ENCODE measurements at places on chromosomes 1 and 21.

GRCh38 chr1:31569596-31570173 lies 6.6 kb upstream of the TINAGL1 start:
- no peak for DNase-seq

DNA sequence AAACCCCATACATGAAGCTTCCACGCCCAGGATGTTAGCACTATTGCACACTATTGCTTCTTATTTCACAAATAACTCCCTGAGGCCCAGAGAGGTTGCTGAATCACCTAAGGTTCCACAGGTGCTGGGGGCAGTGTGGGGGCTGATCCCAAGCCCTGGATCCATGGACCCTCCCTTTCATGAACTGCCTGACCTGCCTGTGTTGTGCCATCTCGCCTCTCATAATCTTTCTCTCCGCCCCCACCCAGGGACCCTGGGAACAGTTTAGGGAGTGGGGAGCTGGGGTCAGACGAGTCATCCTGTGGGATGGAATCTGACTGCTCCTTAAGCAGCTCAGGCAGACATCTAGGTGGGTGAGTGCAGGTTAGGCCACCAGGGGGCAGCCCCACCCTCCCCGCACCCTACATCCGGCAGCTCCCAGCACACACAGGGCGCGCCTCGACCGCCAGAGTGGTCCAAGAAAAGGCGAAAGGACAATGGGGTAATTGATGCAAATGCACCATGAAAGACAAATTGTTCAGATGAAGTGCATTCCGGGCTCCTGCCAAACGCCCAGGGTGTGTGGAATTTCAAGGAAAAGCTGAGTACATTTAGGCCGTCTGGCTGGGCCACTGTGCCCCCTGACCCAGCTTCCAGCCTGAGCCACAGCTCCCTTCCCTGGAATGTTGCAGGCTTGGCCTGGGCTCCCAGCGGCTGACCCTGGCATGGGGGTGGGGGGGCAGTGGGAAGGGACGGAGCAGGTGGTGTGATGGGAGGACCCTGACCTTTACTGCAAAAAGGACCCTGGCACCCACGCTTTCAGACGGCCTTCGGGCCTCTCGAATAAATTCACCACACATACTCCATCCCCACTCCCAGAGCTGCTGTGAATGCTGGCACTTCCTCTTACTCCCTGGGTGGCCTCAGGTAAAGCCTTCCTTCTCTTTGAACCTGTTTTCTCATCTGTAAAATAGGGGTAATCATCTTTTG lies 20.8 kb downstream of the PHLDA3 start:
- peak; percentile 73 for DNase-seq

DNA sequence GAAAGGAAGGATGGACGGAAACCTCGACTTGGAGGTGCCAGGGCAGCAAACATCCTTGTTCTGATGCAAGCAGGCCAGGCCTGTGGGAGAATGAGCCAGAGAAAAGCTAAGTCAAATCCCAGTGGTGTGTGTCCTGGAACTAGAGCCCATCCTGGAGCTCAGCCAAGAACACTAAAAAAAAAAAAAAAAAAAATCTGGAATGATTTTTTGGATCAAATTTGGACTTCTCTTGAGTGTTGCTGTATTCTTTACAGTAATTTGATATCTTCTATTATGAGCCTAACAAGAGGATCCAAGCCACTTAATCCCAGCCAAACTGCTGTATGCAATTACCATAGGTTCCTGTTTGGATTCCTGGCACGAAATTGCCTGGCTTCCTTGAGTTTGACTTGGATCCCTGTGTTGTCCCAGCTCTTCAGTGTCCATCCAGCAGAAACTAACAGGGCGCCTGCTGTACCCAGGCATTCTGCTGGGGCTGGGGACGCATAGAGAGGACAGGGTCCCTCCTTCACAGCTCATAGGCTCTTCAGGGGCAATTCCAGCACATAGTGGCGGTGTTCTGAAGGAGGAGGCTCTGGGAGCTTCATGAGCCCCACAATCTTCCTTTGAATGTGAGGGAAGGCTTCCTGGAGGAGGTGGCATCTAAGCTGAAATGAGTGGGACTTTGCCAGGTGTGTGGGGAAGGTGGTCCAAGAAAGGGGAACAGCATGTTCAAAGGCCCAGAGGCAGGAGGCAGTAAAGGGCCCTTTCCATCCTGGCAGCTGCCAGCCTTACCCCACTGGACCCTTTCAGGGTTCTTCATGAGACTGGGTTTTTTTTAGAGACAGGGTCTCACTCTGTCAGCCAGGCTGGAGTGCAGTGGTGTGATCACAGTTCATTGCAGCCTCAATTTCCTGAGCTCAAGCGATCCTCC lies 24.7 kb downstream of the EPHX1 start:
- peak; percentile 75 for DNase-seq

DNA sequence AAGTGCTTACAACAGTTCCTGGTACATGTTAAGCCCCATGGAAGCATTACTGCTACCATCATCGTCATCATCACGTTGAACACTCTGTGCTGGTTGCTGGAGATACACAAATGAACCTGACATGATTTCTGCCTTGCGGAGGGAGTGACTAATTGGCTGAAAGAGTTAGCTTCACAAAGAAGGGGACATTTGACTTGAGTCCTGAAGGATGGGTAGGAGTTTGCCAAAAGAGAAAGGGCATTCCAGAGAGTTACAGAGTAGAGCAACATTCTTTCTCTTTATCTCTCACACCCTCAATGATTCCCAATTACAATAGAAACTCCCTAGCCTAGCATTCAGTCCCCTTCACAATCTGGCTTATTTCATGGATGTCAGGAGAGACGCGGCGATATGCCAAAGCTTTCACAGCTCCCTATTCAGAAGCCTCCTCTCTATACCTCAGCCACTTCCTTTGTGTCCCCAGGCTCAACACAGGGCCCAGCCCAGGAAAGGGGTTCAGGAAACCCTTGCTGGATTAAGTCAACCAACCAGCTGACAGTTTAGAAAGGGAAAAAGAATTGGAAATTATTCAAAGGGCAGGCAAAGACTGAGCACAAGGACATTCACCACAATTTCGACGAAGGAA lies 38.0 kb downstream of the SLC1A7 start:
- no peak for DNase-seq

DNA sequence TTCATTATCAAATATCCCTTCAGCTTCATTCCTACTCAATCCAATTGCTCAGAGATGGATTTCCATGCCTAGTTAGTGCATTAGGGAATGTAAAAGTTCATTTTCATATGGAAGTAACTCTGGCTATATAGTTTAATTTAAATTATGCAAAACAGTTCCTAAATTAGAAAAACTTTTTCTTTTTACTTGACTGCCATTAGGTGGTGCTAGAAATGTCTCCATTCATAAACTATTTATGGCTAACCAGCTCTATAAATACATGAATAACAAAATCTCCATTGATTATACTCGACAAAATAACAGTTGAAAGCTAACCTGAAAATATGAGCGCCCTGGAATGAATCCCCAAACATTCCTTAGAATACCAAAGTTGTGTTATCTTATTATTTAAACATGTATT lies 311.4 kb downstream of the USH2A start:
- no peak for DNase-seq

DNA sequence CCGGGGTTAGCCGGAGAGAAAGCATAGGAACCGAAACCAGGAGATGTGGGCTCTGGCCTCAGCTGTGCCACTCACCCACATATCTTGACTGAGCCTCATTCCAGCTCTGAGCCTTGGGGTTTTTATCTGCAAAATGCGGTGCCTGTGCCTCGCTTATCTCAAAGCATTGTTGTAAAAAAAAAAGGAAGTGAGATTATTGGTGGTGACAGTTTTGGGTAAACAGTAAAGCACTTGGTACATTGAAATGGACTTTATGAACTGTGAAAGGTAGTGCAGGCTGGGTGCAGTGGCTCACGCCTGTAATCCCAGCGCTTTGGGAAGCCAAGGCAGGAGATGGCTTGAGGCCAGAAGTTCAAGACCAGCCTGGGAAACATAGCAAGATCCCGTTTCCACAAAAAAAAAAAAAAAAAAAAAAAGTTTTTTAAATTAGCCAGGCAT lies 3.8 kb downstream of the PTAFR start:
- no peak for DNase-seq

GRCh38 chr1:150237746-150238145 lies 1.8 kb upstream of the ANP32E start:
- no peak for DNase-seq

Data from fibroblast of upper back skin (primary cell).